Stimulated activated CD4-positive, alpha-beta T cell treated with anti-CD3 and anti-CD28 coated beads, TNF-alpha, amount 100 ng/mL, for 24 hours (primary cell): ENCODE measurements at places on chromosomes 1 and 21.

DNA sequence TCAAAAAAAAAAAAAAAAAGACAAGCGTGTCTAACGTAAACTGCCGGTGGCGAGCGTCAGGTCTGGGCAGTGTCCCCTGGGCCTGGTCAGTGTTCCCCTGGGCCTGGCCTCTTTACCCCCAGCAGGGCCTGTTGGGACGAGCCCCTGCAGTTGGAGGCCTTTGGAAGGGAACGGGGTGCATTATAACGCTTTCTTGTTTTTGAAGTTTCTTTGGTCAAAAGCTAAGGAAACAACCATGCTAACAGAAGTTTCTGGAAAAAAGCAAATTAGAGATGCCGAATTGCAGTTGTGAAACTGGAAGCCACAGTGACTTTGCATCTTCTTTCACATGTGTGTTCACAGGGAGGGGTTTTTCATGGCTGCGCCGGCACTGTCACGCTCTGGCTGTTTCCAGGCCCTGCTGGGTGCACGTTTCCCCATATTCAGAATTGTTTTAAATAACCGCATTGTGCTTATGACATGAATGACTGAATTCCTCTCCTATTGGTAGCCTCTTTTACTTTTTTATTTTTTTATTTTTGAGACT is 16.0 kb downstream of the RRP1 start:
- DNase-seq = no peak

DNA sequence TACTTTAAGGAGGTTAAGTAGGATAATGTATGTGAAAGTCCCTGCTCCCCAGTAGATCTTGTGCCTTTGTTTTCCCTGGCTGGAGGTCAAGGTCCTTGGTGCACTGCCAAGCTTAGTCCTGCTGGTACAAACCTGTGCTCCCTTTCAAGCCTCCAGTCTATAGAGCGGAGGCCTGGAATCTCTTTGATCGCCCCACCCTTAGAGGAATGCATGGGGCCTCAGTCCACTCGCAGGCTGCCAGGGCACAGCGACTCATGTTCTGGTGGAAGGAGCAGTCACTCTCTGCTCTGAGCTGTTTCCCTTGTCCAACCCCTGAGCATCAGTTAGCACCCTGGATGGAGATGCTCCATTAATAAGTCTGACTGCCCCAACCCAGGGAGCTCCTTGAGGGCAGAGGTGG is 121.8 kb downstream of the HMGB4 start:
- no peak for DNase-seq

GRCh38 chr1:119245881-119246280 is 105.4 kb upstream of the WARS2 start:
- DNase-seq = no peak

DNA sequence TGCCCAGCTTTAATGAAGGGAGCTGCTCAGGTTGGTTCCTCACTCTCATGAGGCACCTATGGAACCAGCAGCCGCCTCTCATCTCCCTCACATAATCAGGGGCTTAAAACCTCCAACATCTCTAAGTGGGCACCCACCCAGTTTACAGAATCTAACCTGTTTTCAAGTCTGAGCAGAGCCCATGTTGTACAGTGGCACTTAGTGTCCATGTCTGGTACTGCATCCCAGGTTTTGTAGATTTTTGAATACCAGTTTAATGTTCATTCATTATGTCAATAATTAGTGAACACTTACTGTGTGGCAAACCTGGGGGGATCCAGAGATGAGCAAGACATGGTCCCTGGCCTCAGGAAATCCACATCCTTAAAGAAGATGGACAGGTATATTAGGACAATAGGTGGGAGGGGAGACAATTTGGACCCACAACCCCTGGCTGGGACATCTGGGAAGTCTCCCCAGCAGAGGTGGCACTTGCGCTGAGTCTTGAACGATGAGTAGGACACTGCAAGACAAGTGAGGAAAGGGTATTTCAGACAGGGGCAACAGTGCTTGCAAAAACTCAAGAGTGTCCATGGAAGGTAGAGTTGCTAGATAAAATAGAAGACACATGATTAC is 83.3 kb downstream of the LACTBL1 start:
- no peak for DNase-seq

DNA sequence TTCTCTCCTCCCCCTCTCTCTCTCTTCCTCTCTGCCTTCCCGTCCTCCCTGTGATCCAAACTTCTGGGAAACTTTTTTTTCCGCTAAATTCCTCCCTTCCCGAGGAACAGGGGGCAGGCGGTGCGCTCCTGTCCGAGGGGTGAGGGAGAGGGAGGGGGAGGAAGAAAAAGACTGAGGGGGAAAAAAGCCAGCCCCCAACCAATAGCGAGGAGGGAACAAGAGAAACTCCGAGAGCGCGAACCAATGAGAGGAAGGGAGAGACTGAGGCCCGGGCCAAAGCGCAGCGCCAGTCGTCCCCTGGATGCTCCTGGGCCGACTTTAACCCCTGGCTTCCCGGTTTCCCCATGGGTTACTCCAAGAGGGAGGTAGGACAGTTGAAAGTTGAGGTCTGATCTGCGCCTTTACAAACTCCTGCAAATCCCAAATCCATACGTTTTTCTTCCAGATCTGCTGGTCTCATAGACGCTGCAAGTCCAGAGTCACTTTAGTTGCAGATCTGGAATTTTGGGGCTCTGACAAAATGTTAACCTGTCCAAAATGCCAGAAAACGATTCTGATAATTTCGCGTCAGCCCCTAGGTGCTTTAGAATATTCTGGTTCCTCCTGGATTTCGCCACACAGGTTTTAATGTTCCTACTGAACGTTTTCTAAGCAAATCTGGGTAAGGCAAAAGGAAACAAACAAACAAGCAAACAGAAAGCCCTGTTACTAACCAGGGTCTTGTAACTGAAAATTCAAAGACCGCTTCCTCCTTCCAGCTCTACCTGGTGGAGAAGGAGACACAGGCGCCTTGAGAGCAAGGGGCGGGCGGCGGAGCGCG is at the start of gene TBX15:
Gene TBX15, minus strand, starts transcription at position 158 of the 820 bp plus-strand sequence. CDS start 548 bp downstream, outside the sequence.
- no peak for DNase-seq

DNA sequence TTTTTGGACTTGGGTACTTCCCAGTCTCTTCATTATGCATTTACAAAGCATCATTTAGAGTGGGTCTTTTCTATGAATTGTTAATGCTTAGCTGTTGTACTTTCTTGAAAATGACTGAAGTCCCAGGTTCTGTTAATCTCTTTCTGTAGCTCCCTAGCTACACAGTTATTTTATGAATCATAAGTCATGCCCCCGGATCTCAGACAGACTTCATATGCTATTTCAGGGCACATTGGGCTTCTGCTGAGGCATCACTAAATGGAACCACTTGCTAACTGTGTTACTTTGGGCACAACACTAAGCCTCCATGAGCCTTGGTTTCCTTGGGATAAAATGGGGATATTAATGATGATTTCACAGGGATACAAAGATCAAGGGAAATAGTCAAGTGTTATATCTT is 55.5 kb upstream of the RBM15 start:
- DNase-seq = no peak

- DNase-seq = no peak
Measured at GRCh38 chr1:220330265-220330664, 58.0 kb upstream of the RAB3GAP2 start.

- DNase-seq = no peak
Measured at GRCh38 chr1:237199026-237199425, 157.0 kb downstream of the RYR2 start.

DNA sequence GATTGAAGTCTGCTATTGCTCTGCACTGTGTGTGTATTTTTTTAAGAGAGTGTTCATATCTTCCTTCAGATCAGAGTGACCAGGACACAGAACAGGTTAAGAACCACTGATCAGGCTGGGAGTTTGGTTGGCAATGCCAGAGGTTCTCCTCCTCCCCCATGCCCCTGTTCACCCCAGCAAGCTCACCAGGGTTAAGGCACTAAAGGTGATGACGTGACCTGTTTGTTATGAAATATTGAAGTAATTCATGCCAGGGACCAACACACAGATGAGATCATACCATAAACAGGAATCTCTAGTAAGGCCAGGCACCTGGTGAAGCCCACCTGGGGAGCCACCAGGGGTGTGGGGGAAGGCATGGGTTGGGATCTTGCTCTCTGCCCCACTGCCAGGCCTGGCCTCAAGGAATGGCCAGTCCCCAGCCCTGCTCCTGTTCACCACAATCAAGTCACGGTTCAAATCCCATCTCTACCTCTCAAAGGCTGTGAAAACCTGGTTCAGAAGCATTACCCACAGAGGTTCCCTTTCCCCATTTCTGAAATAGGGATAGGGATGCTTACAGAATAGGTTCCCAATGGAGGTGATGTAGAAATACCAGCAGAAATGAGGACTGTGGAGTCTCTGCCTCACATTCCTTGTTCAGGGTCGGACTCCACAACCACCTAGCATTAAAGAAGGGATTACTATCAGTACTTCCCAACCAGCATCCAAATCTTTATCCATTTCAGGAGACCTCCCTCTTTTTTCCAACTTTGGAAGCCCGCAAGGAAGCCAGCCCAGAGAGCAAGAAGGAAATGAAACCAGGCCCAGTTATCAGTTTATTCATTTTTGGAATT is 2.4 kb downstream of the ID3 start:
- DNase-seq = no peak

- no peak for DNase-seq
Measured at GRCh38 chr1:204258213-204259115, 44.7 kb upstream of the GOLT1A start.

- no peak for DNase-seq
Measured at GRCh38 chr21:39106881-39107462, 76.3 kb downstream of the PSMG1 start.

- no peak for DNase-seq
Measured at GRCh38 chr1:56331892-56332567, 247.3 kb downstream of the PLPP3 start.

- DNase-seq = no peak
Measured at GRCh38 chr1:25804244-25804963, 4.4 kb downstream of the SELENON start.

- no peak for DNase-seq
Measured at GRCh38 chr1:156316909-156317308, 17.8 kb upstream of the VHLL start.

DNA sequence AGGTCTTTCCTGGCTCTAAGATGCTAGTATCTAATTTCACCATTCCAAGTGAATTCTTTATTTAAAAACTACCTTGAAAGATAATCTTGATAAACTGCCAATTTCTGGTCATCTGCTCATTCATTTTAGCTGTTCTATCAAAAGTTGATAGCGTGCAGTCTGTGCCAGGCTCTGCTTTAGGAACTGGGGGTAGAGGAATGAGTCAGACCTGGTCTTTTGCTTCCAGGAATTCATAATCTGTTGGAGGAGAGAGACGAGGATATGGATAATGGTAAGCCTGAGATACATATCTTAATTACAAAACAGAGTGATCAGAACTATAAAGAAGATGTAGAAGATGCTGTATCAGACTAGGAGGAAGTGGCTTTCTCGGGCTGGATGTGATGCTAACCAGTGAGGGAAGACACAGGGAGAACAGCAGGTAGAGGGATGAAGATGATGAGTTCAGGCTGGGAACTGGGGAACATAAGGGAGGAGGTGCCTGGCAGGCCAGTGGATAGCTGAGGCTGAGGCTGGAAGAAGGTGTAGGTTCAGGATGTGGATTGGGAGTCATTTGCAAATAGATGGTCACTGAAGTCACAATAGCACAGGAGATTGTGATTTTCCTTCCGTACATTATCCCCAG is 12.3 kb upstream of the PHC2 start:
- DNase-seq = no peak

DNA sequence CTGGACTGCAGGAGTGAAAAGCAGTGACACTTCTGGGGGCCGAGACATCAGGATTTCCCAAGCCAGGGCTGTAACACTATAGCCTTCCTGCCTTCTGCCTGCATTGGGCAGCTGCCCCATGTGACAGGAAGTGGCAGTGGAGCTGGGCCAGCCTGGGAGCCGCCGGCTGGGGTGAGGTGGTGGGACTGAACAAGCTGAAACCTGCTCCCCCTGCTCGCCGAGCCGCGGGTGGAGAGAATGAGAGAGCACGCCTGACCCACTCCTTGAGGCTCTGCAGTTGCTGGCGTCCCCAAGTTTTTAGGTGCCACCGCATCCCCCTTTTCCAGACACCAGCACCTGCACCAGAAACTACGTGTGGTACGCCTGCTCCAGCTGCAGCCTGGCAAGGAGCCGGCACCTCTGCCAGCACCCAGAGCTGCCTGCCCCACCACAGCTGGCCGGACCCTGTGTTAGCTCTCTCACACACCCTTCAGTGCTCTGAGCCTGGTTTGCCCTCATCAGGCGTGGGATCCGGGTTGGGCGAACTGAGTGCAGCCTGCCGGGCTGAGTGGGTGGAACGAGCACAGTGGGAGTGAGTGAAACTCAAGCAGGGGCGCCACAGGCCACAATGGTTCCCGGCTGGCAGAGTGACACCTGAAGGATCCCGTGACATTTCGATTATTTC is 119.4 kb downstream of the AKT3 start:
- no peak for DNase-seq

- peak; percentile 8 for DNase-seq
Measured at GRCh38 chr1:184387476-184388318, 868 bp downstream of the C1orf21 start.

DNA sequence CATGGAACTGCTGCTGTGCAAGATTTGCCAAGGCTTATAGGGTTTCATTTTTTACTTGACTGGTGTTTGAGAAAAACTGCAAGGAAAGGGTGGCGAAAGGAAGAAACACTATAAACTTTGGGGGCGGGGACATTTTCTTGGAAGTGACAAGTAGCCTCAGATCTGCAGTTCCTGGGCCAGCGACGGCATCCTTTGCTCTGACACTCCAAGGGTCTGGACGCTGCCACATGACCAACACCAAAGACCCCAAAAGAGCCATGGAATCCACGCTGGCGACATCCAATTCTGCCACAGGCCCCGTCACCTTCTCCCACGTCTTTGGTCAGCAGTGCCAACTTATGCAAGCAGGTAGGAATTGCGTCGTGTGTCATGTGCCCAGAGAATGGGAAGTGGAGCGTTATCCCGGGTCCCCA is 193.4 kb downstream of the PRDM2 start:
- DNase-seq = no peak

GRCh38 chr1:25031966-25032667 is 102.0 kb upstream of the RUNX3 start:
- no peak for DNase-seq
